ENCODE measurements at places on chromosomes 12 and 14.

- no peak for DNase-seq
Measured at GRCh38 chr14:21860172-21860571, 186.6 kb upstream of the OR4E1 start.

GRCh38 chr14:100409651-100410050 lies 86.5 kb downstream of the SLC25A47 start:
- DNase-seq = no peak

GRCh38 chr14:22190411-22191191 lies 398.4 kb downstream of the DAD1 start:
- DNase-seq = no peak

- no peak for DNase-seq
Measured at GRCh38 chr12:115249671-115250278, 565.8 kb upstream of the TBX3 start.

DNA sequence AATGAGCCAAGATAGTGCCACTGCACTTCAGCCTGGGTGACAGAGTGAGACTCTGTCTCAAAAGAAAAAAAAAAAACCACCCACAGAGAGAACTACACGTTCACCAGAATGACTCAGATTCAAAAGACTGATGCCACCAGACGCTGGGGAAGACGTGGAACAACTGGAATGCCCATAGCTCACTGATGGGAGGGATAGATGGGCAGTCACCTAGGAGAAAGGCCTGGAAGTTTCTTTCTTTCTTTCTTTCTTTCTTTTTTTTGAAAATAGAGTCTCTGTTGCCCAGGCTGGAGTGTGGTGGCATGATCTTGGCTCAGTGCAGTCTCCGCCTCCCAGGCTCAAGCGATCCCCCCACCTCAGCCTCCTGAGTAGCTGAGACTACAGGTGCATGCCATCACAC lies 10.0 kb upstream of the KLC1 start:
- DNase-seq = no peak

DNA sequence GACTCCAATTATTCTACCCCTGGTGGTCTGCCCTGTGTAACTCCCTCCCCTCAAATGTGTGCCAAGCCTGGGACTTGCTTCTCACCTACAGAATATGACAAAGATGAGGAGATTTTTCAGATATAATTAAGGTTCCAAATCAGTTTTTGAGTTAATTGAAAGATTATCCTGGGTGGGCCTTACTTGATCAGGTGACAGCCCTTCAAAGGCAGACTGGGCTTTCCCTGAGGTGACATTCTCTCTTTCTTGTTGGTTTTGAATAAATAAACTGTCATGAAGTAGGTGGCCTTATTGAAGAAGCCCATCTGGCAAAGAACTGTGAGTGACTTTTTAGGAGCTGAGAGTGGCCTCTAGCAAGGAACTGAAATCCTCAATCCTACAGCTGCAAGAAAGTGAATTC lies 106.0 kb downstream of the BRMS1L start:
- no peak for DNase-seq

DNA sequence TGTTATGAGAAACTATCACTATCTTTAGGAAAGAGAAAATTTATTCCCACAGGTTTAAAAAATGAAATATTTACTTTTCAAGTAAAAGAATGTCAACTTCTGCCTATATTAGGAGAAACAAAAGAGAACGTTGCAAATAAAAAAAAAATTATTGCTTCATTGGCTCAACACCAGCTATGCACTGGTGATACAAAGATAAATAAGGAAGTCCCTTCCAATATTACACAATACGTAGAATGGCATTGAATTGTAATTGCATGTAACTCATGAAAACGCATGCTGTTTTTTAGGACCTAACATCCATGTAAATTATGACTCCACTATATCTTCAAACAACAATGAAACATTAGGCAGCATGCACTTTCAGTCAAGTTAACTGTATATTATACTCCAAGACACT lies 56.4 kb upstream of the RERGL start:
- DNase-seq = no peak

GRCh38 chr14:59028476-59029202 lies 159.8 kb upstream of the DAAM1 start:
- peak; percentile 56 for DNase-seq

GRCh38 chr14:92956961-92957360 lies 34.0 kb downstream of the CHGA start:
- DNase-seq = no peak

DNA sequence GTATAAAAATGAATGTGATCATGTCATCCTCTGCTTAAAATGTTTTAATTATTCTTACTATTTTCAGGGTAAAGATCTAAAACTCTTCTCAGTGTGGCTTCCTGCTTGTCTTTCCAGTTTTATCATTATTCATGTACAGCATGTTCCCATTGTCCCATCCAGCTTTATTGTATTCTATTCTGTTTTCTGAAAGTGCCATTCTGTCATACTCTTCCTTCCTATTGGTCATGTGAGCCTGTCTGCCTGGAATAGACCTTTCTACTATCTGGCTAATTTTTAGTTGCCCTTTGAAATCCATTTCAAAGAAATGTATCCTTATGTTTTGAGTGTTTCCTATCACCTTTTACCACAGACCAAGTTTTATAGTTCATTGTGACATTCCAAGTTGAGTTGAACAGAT lies 34.9 kb downstream of the PALS1 start:
- no peak for DNase-seq

GRCh38 chr12:94244165-94245133 lies 96.1 kb downstream of the PLXNC1 start:
- no peak for DNase-seq

- DNase-seq = no peak
Measured at GRCh38 chr12:131121705-131122405, 168.1 kb downstream of the ADGRD1 start.

DNA sequence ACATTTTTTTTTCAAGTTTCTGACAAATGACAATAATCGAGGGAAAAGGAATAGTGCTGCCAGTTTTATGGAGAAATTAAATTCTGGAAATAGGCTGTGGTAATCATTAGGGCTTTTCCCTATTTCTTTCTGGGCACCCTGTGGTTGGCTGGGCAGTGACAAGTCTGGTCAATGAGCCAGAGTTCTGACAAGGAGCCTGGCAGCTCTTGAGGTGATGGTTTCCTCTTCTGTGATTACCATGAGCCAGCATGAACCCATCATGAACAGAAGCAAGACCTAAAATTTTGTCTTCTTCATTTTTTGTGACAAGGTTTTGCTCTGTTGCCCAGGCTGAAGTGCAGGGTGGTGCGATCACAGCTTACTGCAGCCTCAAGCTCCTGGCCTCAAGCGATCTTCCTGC lies 115.8 kb downstream of the TRAFD1 start:
- no peak for DNase-seq

DNA sequence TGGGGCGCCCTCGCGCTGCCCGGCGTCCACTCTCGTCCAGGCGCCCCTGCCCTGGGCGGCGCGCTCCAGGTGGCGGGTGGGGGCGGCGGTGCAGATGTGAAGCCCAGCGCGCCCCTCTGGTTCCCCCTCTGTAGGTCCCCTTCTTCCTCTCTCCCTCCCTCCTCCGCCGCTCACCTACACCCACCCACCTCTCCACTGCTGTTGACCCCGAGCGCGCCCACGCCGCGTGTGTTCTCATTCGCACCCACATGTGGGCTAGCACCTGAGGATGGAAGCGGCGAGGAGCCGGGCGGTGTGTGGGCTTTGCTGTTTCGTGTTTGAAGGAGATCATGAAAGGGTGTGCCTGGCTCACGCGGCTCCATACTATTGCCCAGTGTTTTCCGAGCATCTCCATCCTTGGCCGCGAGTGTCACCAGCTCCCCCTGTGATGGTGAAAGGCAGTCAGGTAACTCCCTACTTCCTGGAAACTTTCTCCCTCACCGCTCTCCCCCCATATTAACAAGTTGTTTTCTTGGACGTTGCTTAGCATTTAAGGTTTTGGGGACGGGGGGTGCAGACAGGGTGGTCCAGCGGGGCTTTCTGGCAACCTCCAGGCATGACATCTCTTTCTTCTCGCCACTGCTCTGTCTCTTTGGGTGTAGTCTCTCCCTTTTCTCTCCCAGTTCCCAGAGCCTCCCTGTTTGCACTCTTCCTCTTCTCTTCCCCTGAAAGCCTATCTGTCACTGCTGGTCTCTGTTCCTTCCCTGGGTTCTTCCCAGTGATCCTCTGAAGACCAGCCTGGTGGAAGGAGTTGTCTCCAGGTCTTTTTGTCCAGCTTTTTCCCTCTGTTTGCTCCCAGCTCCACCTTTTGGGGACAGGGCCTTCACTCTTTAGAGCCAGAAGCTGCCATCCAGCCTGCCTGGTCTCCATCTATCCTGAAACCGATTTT lies 1.6 kb downstream of the CACNA1C start:
- no peak for DNase-seq

DNA sequence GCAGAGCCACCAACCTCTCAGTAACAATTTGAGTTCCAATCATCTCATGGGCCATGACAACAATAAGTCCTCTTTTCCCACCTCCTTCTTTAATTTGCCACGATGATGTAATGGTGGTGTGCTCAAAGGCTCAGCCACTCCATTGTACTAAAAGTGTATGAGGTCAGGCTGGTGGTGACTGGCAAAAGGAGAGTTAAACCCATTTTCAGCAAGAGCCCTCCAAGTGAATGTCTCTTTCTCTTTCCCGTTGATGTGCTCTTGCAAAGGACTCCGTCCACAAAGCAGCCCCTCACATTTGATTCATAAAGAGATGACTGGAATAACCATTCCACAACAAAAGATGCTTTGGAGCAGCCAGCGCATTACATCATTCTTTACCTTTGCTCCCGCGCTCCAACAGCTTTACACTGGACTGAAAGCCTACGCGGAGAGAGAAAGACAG lies 41.6 kb downstream of the DUSP16 start:
- DNase-seq = no peak

- no peak for DNase-seq
Measured at GRCh38 chr12:16350682-16351081, 3.2 kb downstream of the MGST1 start.

- no peak for DNase-seq
Measured at GRCh38 chr14:89719366-89720075, 235.0 kb downstream of the EFCAB11 start.

DNA sequence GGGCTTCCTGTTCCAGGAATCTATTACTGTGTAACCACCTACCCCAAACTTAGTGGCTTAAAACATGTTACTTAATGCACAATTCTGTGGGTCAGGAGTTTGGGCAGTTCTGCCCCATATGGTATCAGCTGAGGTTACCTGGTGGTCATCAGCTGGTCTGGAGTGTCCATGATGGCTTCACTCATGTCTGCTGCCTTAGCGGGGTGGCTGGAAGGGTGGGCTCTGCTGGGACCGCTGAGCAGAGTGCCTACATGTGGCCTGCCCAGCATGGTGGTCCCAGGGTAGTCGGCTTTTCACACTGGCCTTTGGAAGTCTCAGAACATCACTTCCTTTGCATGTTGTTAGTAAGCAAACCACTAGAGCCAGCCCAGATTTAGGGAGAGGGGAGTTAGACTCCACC lies 53.9 kb downstream of the PELI2 start:
- no peak for DNase-seq

- no peak for DNase-seq
Measured at GRCh38 chr12:131900397-131900796, 6.0 kb downstream of the ULK1 start.

GRCh38 chr12:27653661-27654060 lies 42.6 kb upstream of the REP15 start:
- no peak for DNase-seq

Data from Panc1 (cell line).